ENCODE measurements at places on chromosomes 11 and 22.

- no peak for DNase-seq
Observed at GRCh38 chr11:125245299-125245698, 80.7 kb downstream of the PKNOX2 start.

- no peak for DNase-seq
Observed at GRCh38 chr11:130772266-130773227, 143.7 kb downstream of the SNX19 start.

GRCh38 chr11:116958246-116958645 is 120.8 kb upstream of the APOA1 start:
- DNase-seq = no peak

DNA sequence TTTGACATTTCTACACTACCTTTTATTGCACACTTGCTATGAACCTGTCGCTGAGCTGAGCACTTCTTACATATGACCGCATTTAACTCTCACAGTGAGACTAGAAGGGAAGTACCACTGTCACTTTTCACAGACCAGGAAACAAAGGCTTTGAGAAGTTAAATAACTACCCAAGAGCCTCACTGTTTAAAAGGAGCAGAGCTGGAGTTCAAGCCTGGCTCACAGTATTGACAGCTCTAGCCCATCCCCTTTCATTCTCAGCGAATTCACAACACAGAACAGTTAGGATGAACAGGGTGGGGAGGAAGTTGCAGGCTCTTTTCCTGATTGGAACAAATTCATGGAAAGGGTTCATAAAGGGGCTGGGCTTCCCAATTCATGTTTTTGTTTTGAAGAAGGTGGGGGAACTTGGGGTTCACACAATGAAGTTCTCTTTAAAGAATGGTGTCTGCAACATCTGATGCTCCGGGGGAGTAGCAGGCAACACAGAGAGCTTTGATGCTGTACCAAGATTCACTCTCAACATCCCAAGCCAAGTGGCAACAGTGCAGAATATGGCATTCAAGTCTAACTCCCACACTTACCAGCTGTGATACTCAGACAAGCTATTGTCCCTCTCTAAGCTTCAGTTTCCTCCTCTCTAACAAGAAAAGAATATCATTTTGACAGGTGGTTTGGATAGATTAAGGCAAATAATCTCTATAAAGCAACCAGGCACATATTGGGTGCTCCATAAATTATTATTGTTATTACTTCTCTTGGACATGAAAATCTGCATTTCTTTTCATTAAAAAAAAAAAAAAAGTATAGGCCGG is 17.2 kb downstream of the SCGB1A1 start:
- no peak for DNase-seq

GRCh38 chr11:87203907-87204602 is 166.3 kb downstream of the TMEM135 start:
- DNase-seq = no peak

DNA sequence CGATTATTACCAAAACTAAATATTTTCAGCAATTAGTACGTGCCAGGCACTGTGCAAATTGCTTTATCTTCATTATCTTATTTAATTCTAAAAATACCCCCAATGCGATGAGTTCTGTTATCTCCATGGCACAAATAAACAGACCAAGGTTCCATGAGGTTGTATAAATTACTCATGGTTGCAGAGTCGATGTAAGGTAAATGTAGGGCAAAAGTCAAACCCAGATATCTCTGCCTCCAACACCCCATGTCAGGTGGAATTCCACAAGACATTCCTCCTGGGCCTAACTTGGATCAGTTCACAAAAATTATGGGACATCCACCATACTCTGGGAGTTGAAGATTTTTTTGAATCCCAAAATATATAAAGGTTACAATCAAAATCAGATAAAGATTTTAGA is 43.7 kb downstream of the ISX start:
- DNase-seq = no peak

- DNase-seq = no peak
Observed at GRCh38 chr11:30015725-30016412, 961 bp downstream of the KCNA4 start.

DNA sequence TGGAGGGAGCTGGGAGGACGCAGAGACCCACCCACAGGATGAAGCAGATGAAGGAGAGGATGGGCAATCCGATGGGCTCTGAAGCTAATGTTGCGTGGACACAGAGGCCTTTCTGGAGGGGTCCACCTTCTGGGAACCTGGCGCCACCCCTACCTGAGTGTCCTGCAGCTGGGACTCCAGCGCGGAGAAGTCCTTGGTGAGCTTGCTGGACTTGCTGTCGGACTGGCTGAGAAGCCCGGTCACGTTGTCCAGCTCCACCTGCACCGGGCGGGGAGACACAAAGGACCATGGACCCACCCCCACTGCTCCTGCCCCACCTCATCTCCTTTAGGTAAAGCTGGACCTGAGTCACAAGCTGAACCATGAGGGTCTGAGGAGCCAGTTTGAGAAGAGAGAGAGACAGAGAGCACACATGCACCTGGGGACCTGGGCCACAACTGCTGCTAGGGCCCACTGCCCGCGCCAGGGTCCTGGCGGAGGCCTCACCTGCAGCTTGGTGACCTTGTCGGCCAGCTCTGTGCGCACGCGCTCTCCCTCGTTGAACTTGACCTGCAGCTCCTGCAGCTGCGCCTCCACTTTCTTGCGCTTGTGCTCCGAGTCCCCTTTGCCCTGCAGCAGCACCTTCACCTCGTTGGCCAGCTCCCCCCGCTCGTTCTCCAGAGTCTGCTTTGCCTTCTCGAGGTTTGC is 40.8 kb downstream of the APOL1 start:
- no peak for DNase-seq

DNA sequence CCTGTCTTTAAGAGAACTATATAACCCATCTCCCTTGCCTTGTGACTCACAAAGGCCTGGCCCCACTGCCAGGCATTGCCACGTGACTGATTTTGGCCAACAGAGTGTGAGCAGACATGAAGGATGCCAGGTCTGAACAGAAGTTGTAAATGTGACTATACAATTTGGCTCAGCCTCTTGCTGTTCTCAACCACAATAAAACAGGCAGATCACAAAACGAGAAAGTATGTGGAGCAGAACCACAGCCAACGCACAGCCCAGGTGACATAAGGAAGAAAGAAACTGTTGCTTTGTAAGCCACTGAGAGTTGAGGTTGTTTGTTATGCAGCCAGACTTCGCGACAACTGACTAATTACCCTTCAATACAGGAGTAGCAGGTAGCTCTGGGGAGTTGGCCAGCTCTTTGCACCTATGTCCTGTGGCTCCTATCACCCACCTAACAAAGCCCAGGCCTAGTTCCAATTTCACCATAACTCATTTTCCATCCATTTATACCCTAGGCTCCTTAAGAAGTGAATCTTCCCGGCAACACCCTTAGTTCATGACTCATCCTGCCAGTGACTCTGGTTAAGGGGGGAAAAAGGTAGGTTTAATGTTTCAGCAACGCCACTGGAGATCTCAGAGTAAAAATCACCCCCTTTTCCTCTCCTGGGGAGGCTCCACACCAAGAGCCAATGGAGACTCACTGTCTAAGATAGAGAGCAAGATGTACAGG is 53.7 kb downstream of the GALNT18 start:
- no peak for DNase-seq

DNA sequence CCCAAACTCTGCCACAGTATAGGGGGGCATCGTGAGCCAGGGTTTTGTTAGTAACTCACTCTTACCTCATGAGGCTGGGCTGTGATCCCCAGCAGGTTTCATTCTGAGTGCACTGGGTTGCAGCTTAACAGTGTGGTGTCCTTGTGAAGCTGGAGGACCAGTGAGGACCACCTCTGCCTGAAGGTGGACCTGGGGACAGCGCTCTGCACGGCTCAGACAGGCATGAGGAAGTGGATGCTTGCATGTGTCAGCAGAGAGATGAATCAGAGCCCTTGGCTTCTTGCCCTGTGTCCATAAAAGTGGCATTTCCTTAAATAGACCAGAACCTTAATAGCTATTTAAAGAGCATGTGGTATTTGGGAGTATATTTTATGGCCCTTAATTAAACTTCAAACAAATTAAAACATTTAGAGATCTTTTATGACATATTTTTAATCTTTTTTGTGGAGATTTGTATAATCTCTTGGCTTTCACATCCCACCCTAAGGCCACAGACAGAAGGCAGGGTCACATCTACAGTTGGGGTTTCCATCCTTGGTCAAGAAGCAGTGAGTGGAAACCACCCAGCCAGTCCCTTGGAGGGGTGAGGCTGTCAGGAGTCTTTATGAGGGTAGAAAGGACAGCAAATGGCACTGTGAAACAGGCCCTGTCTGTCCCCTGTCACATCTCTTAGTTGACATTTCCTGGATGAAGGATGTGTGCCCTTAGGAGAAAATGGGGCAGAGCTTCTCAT is 24.8 kb upstream of the ADORA2A start:
- DNase-seq = no peak

GRCh38 chr11:57406337-57406904 is 16.0 kb upstream of the PRG2 start:
- peak; percentile 26 for DNase-seq

- DNase-seq = no peak
Observed at GRCh38 chr11:47415949-47416472, 7.6 kb downstream of the SLC39A13 start.

All from GM19239 (cell line).